ENCODE measurements at places on chromosomes 3 and 15. TPM values are rescaled to one million over a fixed set of nuclear protein-coding genes. Genes with fewer than 3 reads are reported as not detected.
A peak's percentile ranks its signal among the peaks of the same experiment; 100 is the strongest.

GRCh38 chr15:35379972-35380371 lies 166.0 kb downstream of the DPH6 start:
- DNase-seq = no peak

- peak; percentile 92 for DNase-seq
Measured at GRCh38 chr3:45210308-45211041, 15.6 kb downstream of the TMEM158 start.

DNA sequence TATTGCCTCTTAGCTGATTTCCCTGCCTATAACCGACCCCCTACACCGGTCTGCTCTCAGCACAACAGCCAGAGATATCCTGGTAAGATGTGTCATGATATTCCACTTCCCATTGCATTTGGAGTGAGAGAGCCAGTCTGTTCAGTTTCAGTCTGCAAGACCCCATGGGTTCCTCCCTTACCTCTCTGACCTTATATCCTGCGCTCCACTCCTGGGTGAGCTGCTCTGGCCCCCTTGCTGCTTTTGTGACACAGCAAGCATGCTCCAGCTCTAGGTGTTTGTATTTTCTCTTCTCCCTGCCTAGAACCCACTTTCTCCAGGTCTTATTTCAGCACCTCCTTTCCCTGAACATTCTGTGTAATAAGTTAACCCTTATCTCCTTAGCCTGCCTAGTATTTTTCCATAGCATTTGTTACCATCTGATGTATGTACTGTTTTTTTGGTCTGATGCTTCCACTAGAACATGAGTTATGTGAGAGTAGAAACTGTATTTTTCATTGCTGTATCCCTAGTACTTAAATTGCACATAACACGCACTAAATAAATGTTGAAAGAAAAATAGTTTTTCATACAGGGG lies 44.2 kb downstream of the CMTM8 start:
- no peak for DNase-seq

DNA sequence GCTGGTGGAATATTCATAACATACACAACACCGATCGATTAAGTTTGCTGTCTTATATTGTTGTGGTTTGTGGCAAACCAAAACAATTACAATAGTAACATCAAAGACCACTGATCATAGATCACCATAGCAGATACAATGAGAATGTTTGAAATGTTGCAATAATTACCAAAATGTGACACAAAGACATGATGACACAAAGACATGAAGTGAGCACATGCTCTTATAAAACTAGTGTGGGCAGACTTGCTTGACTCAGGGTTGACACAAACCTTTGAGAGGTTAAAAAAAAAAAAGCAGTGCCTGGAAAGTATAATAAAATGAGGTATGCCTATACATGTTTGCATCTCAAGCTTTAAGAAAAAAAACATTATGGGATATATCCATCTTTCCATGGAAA lies 130.3 kb downstream of the NR1I2 start:
- no peak for DNase-seq

GRCh38 chr3:147418371-147418781 lies 9.2 kb downstream of the ZIC1 start:
- DNase-seq = no peak

DNA sequence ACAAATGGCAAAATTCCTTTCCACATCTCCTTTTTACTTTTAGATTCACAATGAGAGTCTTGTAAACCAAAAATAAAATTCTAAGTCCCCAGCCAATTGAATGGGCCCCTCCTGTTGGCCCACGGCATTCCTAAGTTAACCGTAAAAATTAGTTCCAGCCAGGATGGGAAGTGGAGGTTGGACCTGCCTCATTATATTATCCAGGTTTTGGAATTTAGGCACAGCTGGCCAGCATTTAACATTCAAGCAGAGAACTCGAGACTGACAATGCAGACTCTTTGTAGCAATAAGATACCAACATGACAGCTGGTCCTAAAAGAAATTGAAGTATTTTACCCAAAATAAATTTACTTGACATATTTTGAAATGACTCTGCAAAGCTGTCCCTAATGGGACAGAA lies 321.0 kb upstream of the NAALADL2 start:
- no peak for DNase-seq

- no peak for DNase-seq
Measured at GRCh38 chr15:57505056-57505715, 86.5 kb upstream of the MYZAP start.

GRCh38 chr3:53056442-53056841 lies 10.6 kb upstream of the SFMBT1 start:
- no peak for DNase-seq

- DNase-seq = no peak
Measured at GRCh38 chr3:14150491-14151230, 25.8 kb downstream of the TMEM43 start.

- no peak for DNase-seq
Measured at GRCh38 chr15:69679623-69680228, 227.1 kb downstream of the RPLP1 start.

GRCh38 chr3:34260271-34261000 lies 462.0 kb downstream of the PDCD6IP start:
- no peak for DNase-seq

GRCh38 chr15:72579814-72580213 lies 74.7 kb upstream of the GOLGA6B start:
- DNase-seq = no peak

DNA sequence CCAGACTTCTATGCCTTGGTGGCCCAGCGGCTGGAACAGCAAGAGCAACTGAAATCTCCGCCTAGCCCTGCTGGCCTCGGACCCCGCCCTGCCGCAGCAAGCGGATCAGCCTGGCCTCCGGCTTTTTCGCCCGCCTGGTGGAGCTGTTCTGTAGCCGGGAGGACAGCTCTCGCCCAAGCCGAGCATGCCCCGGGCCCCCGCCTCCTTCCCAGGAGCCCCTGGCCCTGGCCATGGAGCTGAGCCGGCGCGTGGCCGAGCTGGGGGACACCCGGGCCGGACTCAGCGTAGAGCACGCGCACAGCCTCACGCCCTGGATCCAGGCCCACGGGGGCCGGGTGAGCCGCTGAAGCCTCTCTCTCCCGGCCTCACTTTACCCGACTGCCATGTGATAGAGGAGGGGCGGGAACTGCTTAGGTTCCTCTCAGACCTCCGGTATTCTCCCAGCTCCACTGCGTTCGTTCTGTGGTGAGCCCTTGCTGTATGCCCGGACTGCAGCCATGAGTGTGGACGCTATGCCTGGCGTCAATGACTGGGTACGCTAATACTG lies 24.1 kb upstream of the MRPL3 start:
- DNase-seq = peak; percentile 73

DNA sequence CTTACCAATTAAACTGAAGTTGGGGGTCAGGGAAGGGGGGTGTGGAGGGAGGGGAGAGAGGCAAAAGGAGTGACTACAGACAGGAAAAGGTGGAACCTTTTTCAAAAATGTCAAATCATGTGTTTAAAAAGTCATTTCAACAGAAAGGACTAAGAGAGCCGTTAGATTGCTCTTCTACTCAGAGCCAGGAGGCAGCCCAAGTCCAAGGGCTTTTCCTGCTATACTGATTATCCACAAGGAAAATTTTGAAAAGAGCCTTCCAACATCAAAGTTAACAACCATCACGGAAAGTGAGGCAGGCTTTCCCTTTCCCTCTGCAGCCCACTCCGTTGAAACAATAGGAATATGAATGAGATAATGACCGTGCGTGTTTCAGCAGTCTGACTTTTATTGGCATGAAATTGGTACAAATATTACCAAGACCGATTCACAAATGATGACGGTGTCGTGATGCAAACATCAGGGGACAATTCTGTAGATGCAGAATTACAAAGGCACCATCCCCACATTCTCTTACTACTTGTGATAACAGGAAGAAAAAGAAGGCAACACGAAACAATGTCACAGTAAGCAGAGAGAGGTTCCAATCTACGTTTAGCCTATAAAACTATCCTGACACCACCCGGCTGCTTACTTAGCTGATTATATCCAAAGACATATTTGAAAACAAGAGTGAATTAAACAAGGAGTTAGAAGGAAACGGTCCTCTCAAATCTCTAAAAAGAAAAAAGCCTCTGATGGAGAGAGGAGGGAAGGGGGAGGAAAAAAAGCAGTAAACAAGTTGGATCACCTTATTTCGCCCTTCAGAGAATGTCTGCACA lies 453.7 kb downstream of the FOXP1 start:
- DNase-seq = no peak

GRCh38 chr15:68677996-68678395 lies 99.2 kb downstream of the CORO2B start:
- no peak for DNase-seq

DNA sequence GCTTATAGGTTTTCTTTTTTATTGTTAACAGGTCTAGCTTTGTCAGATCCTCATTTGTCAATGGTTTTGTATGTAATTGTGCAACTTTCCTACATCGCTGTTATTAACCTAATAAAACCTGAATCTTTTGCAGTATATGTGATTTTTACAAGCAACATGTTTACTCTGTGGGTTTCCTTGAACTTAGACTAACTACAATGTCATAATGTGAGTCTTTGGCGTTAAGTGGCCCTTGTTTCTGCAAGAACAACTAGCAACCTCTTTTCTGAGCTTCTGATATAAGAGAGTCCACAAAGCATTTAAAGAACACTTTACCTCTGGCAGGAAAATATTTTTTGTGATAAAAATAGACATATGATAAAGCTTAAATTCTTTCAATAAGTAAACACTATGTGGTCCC lies 230.3 kb upstream of the CFAP20DC start:
- no peak for DNase-seq

DNA sequence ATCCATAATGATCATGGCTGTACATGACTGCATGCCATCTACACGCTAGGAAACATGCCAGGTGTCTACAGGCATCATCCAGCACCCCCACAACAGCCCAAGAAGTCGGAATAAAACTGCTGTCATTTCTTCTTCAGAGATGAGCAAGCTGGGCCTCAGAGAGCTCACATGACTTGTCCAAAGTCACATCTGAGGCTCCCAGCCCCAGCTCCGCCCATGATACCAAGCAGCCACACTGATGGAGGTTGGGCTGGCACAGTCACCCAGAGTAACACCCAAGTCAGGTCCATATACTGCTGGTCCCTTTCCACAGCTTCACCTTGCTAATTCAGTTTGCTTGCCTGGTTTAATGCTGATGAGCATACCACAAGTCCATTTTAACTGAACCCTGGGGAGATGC lies 116.6 kb downstream of the SEC22A start:
- DNase-seq = no peak

GRCh38 chr3:101944308-101944707 lies 95.0 kb downstream of the NFKBIZ start:
- DNase-seq = no peak

GRCh38 chr15:43241100-43241499 lies 20.3 kb upstream of the EPB42 start:
- DNase-seq = no peak

- no peak for DNase-seq
Measured at GRCh38 chr3:115657168-115657567, 33.9 kb downstream of the GAP43 start.

DNA sequence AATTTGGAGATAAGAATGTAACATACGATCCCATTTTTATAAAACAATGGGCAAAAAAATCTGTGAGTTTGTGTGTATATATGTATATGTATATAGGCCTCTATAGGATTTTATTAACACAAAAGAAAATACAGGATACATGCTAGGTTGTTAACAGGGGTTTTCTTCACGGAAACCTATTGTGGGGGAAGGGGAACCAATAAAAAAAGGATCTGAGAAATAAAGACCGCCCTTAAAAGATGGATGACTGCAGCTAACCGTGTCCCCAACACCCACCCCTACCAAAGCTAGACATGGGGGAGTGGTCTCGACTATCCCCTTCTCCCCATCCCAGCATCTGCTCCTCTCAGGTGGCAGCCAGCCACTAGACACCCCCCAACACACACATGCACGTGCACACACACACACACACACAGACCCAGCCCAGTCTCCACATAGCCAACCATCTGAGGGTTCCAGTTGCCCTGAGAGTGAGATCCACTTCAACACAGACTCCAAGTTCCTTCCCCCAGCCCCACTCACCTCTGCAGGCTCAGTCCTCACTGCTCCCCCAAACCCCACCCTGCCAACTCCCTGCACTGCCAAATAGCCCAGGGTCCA lies 132.9 kb downstream of the TPRA1 start:
- no peak for DNase-seq

GRCh38 chr3:119524931-119525662 lies 26.8 kb downstream of the TIMMDC1 start:
- DNase-seq = no peak

- DNase-seq = no peak
Measured at GRCh38 chr3:127015282-127016042, 32.5 kb downstream of the PLXNA1 start.

DNA sequence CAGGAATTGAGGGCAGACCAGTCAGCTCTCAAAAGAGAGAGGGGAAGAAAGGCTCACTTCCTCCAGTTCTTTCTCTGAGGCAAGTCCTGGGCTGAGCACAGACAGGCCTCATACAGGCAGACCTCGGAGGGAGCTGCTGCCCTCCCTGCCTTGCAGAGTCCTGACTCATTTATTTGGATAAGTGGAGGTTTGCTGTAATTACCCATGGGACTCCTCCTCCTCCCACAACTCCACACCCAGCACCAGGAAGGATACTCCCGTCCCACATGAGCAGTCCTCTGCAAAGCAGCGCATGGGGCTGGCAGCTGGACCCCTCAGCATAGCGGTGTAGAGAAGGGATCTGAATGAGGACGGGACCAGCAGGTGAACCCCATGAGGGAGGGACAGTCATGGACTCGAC lies 13.4 kb upstream of the SCN10A start:
- DNase-seq = no peak

Gene SLC2A2
- total RNA-seq = not detected

Gene HTD2
- total RNA-seq = 14.7 TPM

Gene SNURF
- 57.8 TPM for total RNA-seq

Gene NPAP1
- not detected for total RNA-seq

Gene MUC4
- not detected for total RNA-seq

Gene LRRC34
- 1.6 TPM for total RNA-seq

Gene SPSB4
- 7.1 TPM for total RNA-seq

Gene ADAMTSL3
- 11.5 TPM for total RNA-seq

Gene CAPN3
- 3.4 TPM for total RNA-seq

Gene FOXP1
- 38.5 TPM for total RNA-seq

Gene TM4SF18
- 15.8 TPM for total RNA-seq

Gene ENTPD3
- total RNA-seq = 0.11 TPM

Gene CCR3
- total RNA-seq = not detected

Gene GOLGA8J
- total RNA-seq = 0.16 TPM

Gene CCDC80
- total RNA-seq = 78.2 TPM
